Occipital lobe (tissue), 3 donors: ENCODE measurements at places on chromosomes 5 and 9. TPM values are rescaled to one million over a fixed set of nuclear protein-coding genes. Genes with fewer than 3 reads are reported as not detected.

DNA sequence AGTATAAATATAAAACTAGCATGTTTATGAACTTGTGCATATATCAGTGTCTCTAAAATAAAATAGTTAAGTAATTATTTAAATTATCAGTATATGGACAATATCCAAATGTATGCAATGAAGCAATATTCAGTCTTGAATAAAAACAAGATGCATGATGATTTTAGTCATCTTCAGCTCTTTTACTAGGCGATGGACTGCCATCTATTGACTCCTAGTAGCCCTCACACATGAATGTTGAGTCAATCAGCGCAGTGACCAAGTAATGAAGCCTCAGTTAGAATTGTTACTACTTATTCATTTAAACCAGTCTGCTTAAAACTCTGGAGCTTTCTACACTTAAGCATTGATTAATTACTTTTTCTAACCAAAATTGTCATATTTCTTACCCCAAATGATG lies 92.9 kb upstream of the GRHPR start:
- no peak for DNase-seq

GRCh38 chr5:134543820-134544614 lies 18.5 kb downstream of the JADE2 start:
- no peak for DNase-seq

- DNase-seq = no peak
Measured at GRCh38 chr5:68646144-68646543, 430.6 kb downstream of the PIK3R1 start.

GRCh38 chr5:176381979-176382378 lies 6.4 kb downstream of the NOP16 start:
- no peak for DNase-seq

DNA sequence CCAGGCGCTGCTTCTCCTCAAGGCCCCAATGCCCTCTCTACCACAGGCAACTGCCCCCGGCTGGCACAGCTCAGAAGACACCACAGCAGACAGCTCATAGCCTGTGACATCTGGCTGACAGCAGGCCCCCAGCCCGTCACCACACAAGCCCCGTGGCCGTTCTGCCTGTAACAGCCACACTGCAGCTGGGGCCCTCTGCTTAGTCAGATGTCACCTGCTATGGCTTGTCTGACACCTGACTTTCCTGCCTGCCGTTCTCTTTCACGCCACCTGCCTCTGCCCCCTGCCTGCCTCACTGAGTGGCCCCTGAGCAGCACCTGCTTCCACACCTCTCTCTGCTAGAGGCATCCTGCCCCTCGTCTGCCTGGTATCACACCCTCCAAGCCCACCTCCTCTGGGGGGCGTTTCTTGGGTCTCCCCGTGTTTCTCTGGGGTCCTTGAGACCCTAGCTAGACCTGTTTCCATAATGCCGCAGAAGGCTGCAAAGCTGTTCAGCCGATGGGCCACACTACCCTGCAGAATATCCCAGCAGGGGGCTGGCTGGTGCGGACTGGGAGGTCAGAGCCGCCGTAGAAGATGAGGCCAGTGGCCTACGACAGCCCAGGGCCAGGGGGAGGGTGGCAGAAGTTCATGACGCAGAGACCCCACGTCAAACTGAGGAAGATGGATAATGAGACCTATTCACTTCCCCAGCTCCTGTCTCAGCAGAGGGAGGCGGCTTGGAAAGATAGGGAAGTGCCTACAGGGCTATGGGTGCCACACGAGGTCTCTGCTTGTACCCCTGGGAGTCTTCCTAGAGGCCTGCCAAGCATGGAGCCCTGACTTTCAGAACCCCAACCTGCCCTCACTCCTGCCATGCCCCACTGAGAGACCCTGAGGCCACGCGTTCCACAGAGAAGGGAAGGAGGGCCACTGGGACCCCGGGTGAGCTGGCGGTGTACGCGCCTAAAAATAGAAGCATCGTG lies 95.1 kb downstream of the ZNF354C start:
- no peak for DNase-seq

GRCh38 chr5:77995793-77996409 lies 219.8 kb upstream of the TBCA start:
- no peak for DNase-seq

DNA sequence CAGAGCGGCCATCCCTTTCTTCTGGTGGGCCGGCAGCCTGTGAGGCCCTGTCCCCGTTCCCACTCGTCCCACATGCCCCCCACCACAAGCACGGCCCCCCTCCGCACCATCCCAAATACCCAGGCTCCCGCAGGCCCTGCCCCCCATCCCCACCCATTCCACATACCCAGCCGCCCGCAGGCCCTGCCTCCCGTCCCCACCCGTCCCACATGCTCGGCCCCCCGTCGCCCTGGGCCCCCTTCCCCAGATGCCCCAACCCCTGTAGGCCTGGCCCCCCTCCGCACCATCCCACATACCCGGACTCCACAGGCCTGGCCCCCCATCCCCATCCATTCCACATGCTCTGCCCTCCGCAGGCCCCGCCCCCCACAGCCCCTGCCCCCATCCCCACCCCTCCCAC lies 11.5 kb downstream of the SLC6A19 start:
- DNase-seq = no peak

- no peak for DNase-seq
Measured at GRCh38 chr5:134071614-134072207, 42.8 kb upstream of the TCF7 start.

GRCh38 chr5:92064993-92065392 lies 681.9 kb upstream of the ARRDC3 start:
- no peak for DNase-seq

DNA sequence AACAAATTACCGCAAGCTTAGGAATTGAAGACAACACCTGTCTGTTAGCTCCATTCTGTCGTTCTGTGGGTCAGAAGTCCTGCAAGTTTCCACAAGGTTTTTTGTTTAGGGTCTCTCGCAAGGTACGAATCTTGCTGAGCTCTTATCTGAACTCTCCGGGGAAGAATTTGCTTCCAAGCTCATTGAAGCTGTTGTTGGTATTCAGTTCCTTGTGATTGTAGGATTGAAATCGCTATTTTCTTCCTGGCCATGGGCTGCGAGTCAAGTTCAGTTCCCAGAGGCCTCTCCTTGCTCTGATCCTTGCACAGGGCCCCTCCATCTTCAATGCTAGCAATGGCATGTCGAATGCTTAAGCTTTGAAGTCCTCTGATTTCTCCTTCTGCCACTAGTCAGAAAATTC lies 53.5 kb upstream of the CNTLN start:
- DNase-seq = no peak

DNA sequence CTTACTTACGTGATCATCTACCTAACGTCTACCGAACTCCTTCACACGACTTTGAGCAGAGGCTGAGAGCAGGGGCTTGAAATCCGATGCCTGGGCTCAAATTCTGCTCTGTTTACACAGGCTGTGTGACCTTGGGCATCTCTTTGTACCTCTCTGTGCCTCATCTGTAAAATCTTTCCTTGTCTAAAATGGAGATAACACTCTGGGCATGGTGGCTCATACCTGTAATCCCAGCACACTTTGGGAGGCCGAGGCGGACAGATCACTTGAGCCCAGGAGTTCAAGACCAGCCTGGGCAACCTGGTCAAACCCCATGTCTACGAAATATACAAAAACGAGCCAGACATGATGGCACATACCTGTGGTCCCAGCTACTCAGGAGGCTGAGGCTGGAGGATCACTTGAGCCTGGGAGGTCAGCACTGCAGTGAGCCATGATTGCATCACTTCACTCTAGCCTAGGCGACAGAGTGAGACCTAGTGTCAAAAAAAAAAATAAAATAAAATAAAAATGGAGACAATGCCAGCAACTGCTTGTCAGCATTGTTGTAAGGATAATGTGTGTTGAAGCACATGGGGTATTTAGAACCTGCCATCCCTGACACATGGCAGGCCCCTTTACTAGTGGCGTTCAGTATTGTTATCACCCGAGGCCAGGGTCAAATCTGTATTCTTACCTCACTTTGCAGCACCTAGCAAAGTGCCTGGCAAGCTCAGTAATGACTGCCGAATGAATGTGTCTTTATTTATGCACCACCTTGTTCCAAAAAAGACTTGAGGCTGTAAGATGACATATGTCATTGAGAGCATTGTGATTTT lies 32.6 kb upstream of the CRB2 start:
- DNase-seq = no peak

DNA sequence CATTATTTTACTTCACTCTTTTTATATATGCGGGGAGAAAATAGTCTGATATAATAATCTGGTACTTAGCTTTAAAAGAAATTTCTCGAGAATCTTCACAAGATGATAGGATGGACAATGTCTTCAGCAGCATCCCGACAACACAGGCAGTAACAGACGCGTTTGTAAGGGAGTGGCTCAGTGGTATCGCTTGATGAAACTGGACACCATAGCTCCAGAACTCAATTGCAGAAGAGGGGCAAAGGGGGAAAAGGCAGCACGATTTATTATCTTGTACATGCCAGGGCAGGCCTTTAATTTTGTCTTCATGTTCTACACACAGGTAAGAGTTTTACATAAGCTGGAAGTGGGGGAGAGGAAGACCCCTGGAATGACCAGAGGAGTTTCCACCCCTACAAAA lies 15.7 kb downstream of the IL4 start:
- no peak for DNase-seq

GRCh38 chr5:67917561-67917960 lies 298.0 kb upstream of the PIK3R1 start:
- DNase-seq = no peak

DNA sequence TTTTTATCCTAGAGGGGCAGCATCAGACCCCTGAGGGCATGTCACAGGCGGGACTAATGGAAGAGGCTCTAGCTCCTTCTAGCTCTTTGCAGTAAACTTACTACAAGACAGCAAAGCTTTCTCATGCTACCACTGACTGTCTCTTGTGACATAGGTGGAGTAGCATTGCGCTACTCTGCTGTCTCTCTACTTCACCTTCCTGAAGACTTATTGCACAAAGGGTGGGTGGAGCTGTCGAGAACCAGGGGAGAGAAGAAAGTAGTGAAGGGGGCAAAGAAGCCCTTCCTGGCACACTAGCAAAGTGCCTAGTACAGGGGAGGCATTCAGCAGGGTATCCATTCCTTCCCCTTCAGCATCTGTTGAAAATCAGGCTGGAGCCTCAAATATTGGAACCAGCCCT lies 36.1 kb upstream of the NEK6 start:
- no peak for DNase-seq

DNA sequence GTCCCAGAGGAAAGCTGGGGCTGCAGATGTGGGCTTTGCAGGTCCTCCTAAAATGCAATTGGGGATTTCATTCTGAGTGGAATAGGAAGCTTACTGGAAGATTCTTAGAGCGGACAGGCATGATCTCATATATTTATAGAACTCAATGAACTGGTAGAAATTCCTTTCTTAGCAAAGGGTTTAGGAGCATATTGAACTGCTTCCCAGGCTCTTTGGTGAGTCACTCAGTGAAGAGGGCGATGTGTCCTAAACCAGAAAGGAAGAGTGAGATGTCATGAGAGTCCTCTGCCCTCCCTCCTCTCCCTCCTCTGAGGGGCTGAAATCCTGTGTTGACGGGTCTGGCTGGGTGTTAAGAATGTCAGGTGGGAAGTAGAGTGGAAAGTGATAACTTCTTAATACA lies 26.3 kb upstream of the SEMA6A start:
- no peak for DNase-seq

DNA sequence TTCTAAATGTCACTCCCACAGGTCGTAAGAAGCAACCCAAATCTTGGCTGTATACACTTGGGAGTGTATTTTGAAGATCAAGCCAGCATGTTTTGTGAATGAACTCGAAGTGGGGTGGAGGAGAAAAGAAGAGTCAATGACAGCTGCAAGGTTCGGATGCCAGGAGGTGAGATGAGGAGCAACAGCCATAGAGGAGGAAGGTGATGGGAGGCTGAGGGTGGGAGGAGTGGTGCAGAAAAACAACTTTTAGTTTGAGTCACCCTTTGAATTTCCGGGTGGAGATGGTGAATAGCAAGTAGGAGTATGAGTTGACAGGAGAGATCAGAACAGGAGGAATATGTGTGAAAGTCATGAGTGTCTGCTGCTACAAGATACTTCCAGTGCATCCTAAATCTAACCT lies 153.6 kb downstream of the DIRAS2 start:
- no peak for DNase-seq

- DNase-seq = no peak
Measured at GRCh38 chr9:121620777-121621449, 30.5 kb upstream of the DAB2IP start.

GRCh38 chr5:73451224-73452130 lies 2.9 kb upstream of the FOXD1 start:
- no peak for DNase-seq

DNA sequence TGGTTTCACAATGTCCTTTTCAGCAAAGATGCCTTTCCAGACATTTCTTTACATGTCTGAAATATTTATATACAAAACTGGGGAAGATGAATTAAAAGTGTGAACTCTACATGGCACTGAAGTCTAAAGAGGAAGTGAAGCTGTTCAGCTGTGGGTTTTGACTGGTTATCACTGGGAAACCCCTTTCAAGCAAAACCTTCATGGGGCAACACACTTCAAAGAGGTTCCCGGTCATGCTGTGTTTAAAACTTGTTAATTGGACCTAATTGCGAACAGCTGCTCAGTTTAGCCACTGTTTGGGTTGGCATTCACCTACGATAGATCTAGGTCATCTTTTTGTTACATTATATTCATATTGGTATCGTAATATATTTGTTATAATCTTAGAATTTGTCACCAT lies 20.0 kb upstream of the GDNF start:
- DNase-seq = no peak

- DNase-seq = no peak
Measured at GRCh38 chr5:80125962-80126480, 90.9 kb downstream of the THBS4 start.

- DNase-seq = no peak
Measured at GRCh38 chr5:139975306-139975705, 67.8 kb downstream of the NRG2 start.

DNA sequence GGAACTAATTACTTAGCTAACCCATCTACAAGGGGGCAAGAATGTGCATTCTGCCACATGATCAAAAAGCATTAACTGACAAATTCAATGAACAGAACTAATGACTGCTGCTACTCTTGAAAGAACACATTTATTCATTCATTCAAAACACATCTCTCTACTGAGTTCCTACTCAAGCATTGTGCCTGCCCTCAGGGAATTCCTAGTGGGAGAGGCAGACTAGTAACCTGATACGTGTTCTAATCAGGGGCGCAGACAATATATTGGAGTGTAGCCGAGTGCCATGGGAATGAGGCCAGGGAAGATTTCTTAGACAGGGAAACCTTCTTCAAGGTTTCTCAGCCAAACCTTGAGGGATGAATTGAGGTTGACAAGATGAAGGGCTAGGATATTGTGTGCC lies 56.7 kb upstream of the PAPPA start:
- no peak for DNase-seq

GRCh38 chr5:40571729-40572128 lies 108.0 kb upstream of the PTGER4 start:
- DNase-seq = no peak

- DNase-seq = no peak
Measured at GRCh38 chr9:119360237-119360636, 9.0 kb downstream of the BRINP1 start.

GRCh38 chr9:87770616-87771315 lies 44.8 kb downstream of the CTSL start:
- DNase-seq = no peak

- no peak for DNase-seq
Measured at GRCh38 chr5:112863549-112863948, 2.5 kb downstream of the SRP19 start.

- DNase-seq = no peak
Measured at GRCh38 chr5:135979510-135979909, 24.7 kb upstream of the LECT2 start.

GRCh38 chr5:134577796-134578577 lies 52.5 kb downstream of the JADE2 start:
- DNase-seq = peak; percentile 25

SLC2A8 gene
- total RNA-seq = 9.2 TPM

FCN2 gene
- not detected for total RNA-seq

PFN3 gene
- total RNA-seq = not detected

SPATA31E1 gene
- total RNA-seq = not detected

CD274 gene
- total RNA-seq = 0.62 TPM

SHISAL2B gene
- not detected for total RNA-seq

ELOVL7 gene
- 8.7 TPM for total RNA-seq

IFNA8 gene
- total RNA-seq = not detected
